Posterior vena cava (tissue), 2 donors: ENCODE measurements at places on chromosomes 7 and 10. TPM values are rescaled to one million over a fixed set of nuclear protein-coding genes. Genes with fewer than 3 reads are reported as not detected.
A peak's percentile ranks its signal among the peaks of the same experiment; 100 is the strongest.

- DNase-seq = no peak
Observed at GRCh38 chr7:137961200-137962177, 40.4 kb downstream of the CREB3L2 start.

Gene CLCN1
- total RNA-seq = not detected

DNA sequence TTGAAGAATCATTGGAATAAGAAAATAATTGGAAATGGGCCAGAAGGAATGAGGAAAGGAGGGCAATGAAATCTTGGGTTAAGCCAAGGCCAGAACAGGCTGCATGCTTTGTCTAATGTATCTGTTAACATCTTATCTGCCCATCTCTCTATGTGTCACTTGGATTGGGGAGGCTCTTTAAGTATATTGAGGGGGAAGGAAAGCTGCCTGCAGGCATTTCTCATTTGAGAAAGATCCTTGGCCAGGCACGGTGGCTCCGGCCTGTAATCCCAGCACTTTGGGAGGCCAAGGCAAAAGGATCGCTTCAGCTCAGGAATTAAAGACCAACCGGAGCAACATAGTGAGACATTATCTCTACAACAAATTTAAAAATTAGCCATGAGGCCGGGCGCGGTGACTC, 14.3 kb downstream of the PCBD1 start:
- no peak for DNase-seq

- DNase-seq = no peak
Observed at GRCh38 chr10:53003094-53003493, 230.5 kb upstream of the MBL2 start.

DNA sequence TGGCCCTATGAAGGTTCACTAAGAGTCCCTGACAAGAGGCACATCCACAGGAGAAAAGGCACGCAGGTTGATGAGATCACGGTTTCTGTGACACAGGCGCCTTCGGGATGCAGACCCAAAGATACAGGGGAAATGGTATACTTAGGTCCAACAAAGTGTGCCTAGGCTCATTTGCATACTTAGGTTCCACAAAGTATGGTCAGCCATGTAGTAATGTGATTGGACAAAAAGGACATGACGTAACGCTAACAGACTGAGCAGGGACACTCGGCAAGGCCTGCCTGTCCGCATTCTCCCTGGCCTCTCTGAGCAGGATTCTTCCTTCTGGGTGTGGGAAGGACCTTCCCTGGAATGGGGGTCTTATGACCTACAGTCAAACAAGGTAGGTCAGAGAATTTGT, 190.6 kb downstream of the CELF2 start:
- no peak for DNase-seq

GRCh38 chr10:93437086-93437945, 44.8 kb downstream of the MYOF start:
- peak; percentile 94 for DNase-seq

DNA sequence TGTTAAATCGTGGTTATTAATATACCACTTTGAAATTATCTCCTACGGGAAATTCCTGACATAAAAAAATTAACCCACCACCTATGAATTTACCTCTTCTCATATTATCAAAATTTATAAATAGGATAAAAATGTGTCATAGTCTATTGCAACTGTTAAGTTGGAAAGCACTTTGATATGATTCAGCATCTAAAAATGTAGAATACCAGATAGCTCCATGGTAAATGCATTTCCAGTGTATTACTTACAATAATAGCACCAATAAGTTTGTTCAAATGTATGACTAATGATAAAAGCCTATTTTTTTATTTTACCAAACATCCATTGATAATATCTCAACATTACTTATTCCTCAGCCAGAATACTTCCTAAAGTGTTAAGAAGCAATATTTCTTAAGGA, 13.6 kb upstream of the KCND2 start:
- DNase-seq = no peak

DNA sequence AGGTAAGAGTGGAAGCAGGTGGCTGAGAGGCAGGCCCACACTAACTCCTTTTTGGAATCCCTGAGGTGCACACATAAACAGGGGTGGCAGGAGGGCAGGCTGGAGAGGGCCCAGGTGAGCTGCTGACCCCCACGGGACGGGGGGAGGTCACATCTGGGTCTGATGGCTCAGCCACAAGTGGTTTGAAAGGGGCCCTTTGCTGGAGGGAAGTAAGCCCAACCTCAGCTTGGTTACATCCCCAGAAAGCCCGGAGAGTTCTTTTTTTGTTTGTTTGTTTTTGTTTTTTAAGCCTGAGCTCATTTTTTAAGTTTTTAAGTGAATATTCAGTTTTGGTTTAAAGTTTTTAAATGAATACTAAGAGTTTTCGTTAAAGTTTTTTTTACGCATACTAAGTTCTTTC, 72.8 kb upstream of the CUX1 start:
- DNase-seq = no peak

DNA sequence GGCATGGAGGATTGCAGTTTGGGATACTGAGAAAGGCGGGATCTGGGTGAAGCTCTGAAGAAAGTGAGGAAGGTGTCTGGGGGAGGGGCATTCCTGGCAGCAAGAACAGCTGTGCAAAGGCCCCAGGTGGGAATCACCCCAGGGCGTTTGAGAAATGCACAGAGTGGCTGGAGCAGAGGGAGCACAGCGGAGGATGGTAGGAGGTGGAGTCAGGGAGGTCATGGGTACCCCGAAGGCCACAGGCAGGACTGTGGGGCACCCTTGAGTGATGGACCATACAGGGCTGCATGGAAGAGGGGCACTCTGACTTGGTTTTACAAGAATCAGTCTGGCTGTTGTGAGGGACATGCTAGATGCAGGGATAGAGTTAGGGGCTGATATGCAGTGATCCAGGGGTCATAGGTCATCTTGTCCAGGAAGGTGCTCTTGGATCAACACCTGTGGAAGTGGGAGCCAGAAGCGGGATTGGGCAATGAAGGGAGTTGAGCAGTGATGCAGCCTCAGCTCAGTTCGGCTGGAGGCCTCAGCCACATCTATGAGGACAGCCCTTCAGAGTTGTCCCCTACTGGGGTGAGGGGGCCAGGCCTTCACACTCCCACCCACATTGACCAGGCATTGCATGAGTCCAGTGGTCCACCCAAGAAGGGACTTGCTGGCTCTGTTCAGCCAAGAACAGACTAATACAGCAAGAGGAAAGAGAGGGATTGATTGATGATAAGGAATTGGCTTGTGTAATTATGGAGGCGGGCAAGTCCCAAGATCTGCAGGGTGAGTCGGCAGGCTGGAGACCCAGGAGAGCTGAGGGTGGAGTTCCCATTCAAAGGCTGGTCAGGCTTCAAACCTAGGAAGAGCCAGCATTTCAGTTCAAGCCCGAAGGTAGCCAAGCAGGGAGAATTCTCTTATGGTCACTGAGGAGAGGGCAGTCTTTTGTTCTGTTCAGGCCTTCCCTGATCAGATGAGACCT, 48.7 kb downstream of the TSPAN15 start:
- DNase-seq = no peak

GRCh38 chr10:106775127-106775526, 389.4 kb downstream of the SORCS1 start:
- no peak for DNase-seq

DNA sequence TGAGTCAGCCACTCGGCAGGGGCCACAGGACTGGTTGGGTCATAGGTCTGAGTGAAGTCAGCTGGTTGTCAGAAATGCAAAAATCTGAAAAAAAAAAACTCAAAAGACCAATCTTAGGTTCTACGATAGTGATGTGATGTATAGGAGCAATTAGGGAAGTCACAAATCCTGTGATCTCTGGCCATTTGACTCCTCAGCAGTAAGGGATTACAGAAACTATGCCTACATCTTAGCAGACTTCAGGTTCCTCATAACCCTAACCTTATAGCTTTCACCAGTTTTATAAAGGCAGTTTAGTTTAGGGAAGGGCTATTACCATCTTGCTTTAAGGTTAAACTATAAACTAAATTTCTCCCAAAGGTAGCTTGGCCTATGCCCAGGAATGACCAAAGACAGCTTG, 163.1 kb upstream of the HGF start:
- DNase-seq = no peak
